ENCODE measurements at places on chromosomes 16 and 17.

- DNase-seq = no peak
Measured at GRCh38 chr17:65154770-65155589, 17.8 kb downstream of the RGS9 start.

GRCh38 chr17:17846003-17846402 lies 9.2 kb upstream of the SREBF1 start:
- no peak for DNase-seq

DNA sequence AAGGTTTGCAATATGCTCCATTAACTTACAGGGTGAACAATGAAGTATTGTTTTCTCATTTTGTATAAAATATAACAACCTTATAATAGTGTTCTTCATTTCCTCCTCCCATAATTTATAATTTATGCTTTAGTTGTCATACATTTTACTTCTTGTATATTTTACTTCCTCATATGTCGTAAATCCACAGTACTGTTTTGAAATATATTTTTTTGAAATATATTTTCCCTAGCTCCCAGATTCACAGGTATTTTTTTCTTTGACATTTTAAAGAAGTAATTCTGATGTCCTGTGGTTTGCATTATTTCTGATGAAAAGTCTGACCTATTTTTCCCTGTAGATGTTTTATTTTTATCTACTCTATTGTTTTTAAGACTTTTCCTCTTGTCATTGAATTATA lies 52.7 kb downstream of the VMP1 start:
- DNase-seq = no peak

DNA sequence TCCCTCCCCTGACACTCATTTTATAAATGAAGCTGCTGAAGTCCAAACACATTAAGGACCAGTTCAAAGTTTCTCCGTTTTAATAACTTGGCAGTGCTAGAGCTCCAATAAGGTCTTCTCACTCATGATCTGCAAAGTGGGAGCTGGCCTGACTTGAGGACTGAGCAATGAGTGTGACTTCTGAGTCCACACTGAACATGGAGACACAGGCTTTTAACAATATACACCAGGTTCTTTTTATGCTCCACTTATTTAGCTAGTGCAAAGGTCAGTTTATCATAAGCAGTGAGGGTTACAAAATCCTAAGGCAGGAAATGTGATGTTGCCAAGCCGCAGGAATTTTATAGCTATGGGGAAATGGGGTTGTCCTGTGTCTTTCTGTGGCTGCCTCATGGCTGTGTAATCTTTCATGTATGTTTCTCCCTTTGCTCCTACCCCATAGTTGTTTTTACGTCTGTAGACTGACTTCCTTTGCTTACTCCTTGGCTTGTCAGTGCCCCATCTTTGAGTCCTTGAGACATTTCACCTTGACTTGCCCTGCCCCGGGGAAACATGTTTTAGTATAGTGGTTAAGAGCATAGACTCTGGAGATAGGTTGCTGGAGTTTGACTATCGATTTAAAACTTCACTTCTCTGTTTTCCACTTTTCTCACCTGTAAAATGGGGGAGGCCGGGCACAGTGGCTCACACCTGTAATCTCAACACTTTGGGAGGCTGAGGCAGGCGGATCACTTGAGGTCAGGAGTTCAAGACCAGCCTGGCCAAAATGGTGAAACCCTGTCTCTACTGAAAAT lies 12.2 kb upstream of the MMD start:
- no peak for DNase-seq

DNA sequence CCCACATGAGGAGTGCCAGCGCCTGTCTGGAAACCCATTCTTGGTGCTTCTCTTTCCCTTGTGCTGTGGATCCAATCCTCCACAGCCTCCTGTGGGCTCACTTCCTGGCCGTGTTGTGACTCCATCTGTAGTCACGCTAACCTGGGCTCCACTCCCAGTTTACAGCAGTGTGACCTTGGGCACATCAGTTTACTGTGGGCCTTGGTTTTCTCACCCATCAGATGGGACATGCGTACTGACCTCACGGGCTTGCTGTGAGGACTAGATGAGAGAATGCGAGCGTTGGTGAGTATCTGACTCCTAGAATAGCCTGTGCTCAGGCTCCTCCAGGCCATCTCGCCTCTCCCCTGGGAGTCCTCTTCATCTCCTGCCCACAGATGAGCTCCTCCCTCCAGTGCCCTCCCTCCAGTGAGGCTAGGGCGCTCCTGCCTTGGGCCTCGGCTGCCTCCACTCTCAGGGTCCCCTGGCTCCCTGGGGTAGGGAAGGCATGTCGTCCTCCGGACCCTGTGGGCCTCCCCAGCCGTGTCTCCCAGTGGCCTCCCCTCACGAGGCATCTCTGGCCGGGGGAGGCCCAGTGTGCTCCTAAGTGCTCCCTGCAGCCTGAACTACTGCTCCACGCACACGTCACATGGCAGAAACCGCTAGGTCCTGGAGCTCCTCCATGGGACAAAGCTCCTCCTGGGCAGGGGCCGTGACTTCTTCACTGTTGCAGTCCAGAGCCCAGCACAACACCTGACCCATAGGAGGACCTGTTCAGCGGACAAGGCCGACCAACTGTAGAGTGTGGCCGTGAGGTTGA lies 5.2 kb upstream of the FOXJ1 start:
- DNase-seq = no peak

DNA sequence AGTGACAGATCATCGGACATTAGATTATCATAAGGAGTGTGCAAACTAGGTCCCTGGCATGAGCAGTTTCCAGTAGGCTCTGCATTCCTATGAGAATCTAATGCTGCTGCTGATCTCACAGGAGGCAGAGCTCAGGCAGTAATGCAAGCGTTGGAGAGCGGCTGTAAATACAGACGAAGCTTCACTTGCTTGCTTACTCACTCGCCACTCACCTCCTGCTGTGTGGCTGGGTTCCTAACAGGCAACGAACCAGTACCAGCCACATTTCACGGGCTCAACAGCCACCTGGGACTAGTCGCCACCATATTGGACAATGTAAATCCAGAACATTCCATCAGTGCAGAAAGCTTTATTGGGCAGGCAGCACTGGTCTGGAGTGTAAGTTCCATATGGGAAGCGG lies 7.7 kb downstream of the JPH3 start:
- no peak for DNase-seq

Data from renal pelvis (tissue), 12 donors.